ENCODE measurements at places on chromosomes 13 and 19. TPM values are rescaled to one million over a fixed set of nuclear protein-coding genes. Genes with fewer than 3 reads are reported as not detected.

The LILRB5 gene
- not detected for total RNA-seq

The CALR3 gene
- not detected for total RNA-seq

The SHC2 gene
- not detected for total RNA-seq

The ANGPTL4 gene
- total RNA-seq, result 0.36 TPM

The ZNF20 gene
- total RNA-seq, result 2.8 TPM

The IGFL1 gene
- total RNA-seq, result not detected

The SNRPA gene
- 163 TPM for total RNA-seq

The C19orf33 gene
- 1.1 TPM for total RNA-seq

The DACH1 gene
- 0.05 TPM for total RNA-seq

The MIA gene
- 0.59 TPM for total RNA-seq

The SRRM5 gene
- total RNA-seq, result 0.59 TPM

The ISYNA1 gene
- total RNA-seq, result 26.0 TPM

The EDDM13 gene
- 2.8 TPM for total RNA-seq

The CGB5 gene
- not detected for total RNA-seq

The GADD45B gene
- total RNA-seq, result 38.8 TPM

The CILP2 gene
- 0.07 TPM for total RNA-seq

The DENND1C gene
- 94.3 TPM for total RNA-seq

The FARP1 gene
- total RNA-seq, result 1.1 TPM

The LYPD5 gene
- total RNA-seq, result 0.45 TPM

The C19orf38 gene
- 1.3 TPM for total RNA-seq

The PSENEN gene
- 42.0 TPM for total RNA-seq

The GIPC3 gene
- 0.48 TPM for total RNA-seq

The ZNF177 gene
- total RNA-seq, result 1.7 TPM

The ZNF253 gene
- 12.3 TPM for total RNA-seq

The B3GNT3 gene
- total RNA-seq, result not detected

The FAM83E gene
- 3.8 TPM for total RNA-seq

The ZNF492 gene
- 0.09 TPM for total RNA-seq

The NOVA2 gene
- total RNA-seq, result 0.02 TPM

The ZFR2 gene
- total RNA-seq, result 0.30 TPM

The LIN7B gene
- total RNA-seq, result 4.2 TPM

The CKM gene
- total RNA-seq, result not detected

The KLF2 gene
- 216 TPM for total RNA-seq

The SLC15A1 gene
- total RNA-seq, result not detected

The ZNF677 gene
- total RNA-seq, result 1.7 TPM

The ZAR1L gene
- total RNA-seq, result not detected

The KASH5 gene
- total RNA-seq, result 0.23 TPM

The ADGRE1 gene
- 1.8 TPM for total RNA-seq

The FAM124A gene
- total RNA-seq, result 0.36 TPM

The CCNA1 gene
- 14.1 TPM for total RNA-seq

The PLK5 gene
- total RNA-seq, result not detected

The CFD gene
- total RNA-seq, result 2.3 TPM

The LAIR1 gene
- total RNA-seq, result 82.9 TPM

The SYT5 gene
- total RNA-seq, result not detected

The DIAPH3 gene
- total RNA-seq, result 24.2 TPM

The PRR19 gene
- 0.64 TPM for total RNA-seq
